Stimulated activated CD8-positive, alpha-beta memory T cell treated with anti-CD3 and anti-CD28 coated beads, Interleukin-15, amount 100 ng/mL, for 4 hours (primary cell): ENCODE measurements at places on chromosomes 12 and 14.

DNA sequence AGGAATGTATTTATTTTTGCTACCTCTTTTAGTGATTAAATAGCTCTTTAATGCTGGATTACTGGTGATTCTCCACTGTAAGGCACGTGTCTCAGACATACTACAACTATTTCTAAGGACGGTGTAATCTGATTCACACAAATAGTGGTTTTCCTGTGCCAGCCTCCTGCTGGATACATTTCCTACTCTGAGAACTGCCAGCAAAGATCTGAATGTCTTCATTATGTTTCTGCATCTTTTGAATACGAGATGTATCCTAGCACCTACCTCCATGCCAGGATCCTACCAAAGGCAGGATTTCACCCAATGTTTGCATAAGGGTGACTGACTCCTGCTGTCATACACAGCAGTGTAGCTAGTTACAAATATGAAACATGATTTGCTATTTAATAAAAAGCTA is 120.6 kb downstream of the PRICKLE1 start:
- no peak for DNase-seq

DNA sequence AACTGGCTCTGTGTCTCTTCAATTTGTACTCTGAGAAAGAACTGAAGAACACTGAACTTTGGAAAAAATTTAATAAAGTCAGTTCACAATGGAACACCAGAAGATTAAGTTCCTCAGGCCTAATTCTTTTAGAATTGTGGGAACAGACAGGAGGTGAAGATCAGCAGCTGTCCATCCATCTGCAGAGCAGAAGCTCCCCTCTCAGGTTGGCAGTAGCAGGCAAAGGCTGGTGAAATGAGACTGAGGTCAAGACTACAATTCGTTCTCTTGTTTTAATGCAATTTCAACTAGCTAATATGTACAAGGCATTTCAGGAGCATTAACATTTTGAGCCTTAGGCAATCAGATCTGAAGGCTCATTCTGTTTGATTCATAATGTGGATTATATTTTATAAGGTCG is 10.3 kb upstream of the TRHDE start:
- DNase-seq: no peak

DNA sequence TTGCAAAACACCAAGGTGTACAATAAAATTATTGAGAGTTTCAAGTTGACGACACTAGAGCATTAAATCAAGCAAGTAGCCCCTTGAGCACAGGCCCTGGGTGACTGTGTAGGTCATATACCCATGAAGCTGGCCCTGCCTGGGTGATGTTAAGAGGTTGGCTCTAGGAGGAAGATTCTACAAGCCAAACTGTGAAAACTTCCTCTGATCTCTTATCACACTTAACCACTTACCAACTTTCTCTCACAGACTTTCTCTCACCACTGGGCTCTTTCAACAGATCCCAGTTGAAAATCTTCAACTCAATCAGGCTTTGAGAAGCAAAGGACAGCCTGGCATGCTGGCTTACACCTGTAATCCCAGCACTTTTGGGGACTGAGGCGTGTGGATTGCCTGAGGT is 186.9 kb upstream of the BTG1 start:
- no peak for DNase-seq

DNA sequence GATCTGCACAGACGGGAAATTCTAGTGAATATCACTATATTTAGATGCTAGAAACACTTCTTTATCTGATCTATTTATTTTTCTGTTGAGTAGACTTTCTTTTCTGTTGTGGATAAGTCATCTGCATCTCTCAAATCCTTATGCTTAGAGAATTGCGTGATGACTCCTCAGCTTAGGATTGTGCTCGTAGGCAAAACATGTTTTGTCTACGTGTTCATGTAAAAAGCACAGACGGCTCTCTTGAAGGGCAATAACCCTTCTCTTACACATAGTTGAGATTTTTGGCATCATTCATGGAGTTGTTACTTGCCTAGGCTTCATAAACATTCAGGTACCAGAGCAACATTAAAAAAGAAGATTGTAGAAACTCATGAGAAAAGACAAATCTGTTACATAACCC is 18.6 kb downstream of the PPFIBP1 start:
- DNase-seq: no peak

GRCh38 chr14:95730126-95730525 is 16.2 kb upstream of the TCL1A start:
- no peak for DNase-seq

- DNase-seq: no peak
Observed at GRCh38 chr14:22748631-22749068, 17.8 kb upstream of the OXA1L start.

- no peak for DNase-seq
Observed at GRCh38 chr12:31567029-31567428, 23.9 kb downstream of the DENND5B start.

- no peak for DNase-seq
Observed at GRCh38 chr12:10652192-10652591, 21.7 kb downstream of the STYK1 start.
